ENCODE measurements at places on chromosomes 1 and 21.

- no peak for DNase-seq
These were observed 860.0 kb downstream of the LTN1 start for GRCh38 chr21:28132713-28133112.

GRCh38 chr1:209697126-209697525, 7.5 kb upstream of the HSD11B1 start:
- no peak for DNase-seq

- DNase-seq = no peak
These were observed 9.6 kb upstream of the GPR37L1 start for GRCh38 chr1:202112859-202113689.

GRCh38 chr21:29091033-29091432, 17.6 kb upstream of the CCT8 start:
- peak; percentile 69 for DNase-seq

- no peak for DNase-seq
These were observed 14.2 kb downstream of the PTPN14 start for GRCh38 chr1:214537219-214537618.

- DNase-seq = no peak
These were observed 65.4 kb downstream of the CEP350 start for GRCh38 chr1:180020017-180020416.

DNA sequence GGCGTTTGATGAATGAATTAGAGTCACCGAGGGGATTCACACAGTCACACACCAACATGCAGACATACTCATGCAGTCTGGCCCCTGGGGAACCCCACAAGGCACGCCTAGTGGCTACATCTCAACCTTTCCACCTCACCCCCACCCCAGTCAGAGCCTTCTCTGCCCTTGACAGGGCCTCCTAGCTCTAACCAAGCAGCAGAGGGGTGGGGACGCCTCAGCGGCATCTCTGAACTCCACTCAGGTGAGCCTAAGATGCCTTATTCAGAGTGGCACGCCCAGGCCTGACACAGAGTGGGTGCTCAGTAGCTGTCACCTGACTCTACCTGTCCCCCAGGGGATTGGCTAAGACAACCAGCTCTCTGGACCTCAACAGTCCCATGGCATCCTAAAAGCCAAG, 3.7 kb upstream of the SDC3 start:
- DNase-seq = no peak

DNA sequence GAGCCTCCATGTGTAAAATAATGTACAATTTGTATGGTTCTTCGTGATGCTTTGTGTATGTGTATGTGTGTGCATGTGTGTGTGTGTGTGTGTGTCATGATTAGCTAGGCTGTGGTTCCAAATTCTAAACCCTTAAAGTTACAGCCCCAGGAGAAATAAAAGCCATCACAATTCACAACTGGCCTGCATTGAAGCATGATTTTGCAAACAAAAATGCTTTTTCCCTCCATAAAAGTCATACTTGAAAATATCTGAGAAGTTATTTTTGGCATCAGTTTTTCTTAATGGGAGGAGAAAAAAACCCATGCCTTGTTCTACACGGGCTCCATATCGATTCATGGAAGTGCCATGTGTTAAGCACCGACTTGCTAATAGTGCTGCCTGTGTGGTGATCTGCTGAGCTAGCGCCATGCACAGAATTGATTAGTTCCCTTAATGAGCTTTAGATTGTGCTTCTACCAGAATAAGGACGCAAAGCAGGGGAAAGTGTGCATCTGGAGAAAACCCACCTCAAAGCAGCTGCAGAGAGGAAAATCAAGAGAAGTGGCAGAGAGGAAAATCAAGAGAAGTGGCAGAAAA, 207.3 kb downstream of the DSCAM start:
- DNase-seq = no peak

- no peak for DNase-seq
These were observed 14.7 kb upstream of the PTP4A2 start for GRCh38 chr1:31952825-31953220.

DNA sequence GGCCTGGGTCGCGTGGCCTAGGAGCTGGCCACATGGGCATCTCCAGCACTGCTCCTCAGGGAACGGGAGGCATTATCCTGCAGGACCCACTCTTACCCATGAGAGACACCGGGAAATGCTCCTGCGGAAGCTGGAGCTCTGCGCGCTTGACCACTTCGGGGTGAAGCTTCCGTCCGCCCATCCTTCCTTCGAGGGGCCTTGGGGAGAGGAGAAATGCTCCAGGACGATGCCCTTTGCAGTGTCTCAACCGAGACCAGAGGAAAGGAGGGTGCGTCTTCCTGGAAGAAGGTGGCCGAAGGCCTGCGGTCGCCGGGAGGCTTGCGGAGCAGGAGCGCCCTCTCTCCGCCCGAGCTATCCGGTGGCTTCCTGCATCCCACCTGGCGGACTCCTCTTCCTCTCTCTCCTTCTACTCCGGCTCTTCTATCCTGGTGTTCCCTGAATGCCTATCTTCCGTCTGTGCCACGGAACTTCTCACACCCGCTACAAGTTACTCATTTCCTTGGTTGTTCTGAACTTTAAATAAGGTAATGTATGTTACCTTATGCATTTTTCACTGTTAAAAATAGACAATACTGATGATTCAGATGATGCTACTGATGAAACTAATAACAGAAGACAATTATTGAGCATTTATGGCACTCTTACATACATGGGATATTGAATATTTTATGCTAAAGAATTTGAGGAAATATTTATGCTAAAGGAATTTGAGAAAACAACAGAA, 91.4 kb downstream of the PRKAB2 start:
- no peak for DNase-seq

DNA sequence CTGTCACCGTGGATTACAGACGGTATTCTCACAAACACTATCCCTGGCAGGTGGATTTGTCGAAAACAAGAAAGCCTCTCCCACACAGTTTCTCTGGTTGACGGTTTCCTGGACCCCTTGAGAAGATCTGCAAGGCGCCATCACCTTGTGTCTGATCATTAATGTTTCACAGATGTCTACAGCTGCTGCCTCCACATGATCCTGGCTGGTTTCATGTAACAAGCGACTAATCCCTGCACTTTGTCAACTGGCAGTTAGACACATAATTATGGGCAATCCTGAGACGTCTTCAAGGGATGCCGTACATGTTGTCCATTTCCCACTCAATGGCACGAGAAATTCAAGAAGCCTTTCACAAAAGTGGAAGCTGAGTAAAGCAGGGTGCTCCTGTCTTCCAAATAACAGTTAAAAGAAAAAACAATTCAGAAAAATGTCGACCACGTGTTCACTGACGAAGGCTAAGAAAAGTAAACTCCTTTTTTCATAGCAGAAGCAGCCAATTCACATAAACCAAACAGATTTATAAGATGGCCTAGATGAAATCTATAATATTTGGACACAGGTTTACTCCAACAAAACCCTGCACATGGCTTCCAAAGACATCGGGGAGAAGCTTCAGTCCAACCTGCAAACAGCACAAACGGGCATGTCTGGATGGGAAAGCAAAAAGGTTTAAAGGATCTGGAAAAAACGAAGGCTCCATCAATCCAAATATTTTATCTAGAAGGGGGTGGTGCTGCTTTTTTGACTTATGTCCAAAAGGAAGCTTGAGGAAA, 52.2 kb downstream of the CAPZB start:
- no peak for DNase-seq

DNA sequence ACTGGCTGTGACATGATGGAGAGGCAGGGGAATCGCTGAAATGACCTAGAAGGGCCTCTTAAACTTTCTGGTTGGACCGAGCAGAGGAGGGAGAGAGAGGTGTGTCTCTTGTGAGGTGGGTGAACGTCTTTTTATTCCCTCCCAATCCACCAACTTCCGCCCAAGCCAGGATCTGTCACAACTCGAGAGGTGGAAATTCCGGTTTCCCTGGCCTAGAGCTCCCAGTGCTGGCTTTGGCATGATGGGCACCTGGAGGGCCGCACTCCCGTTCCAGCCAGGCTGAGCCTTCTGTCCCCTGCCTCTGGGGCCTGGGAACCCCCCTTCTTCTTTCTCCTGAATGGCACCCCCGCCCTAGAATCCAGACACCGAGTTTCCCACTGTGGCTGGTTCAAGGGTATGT, at the start of gene SEMA4A:
Gene SEMA4A, plus strand, starts transcription at position 224 of the 400 bp plus-strand sequence. CDS start 994 bp downstream, outside the sequence.
- no peak for DNase-seq

GRCh38 chr1:192375306-192375705, 58.5 kb downstream of the RGS21 start:
- no peak for DNase-seq

- DNase-seq = no peak
These were observed 63.3 kb upstream of the PARP1 start for GRCh38 chr1:226470921-226471866.

GRCh38 chr1:98205291-98206017, 284.6 kb upstream of the DPYD start:
- DNase-seq = no peak

- peak; percentile 32 for DNase-seq
These were observed 276.7 kb downstream of the PCP4 start for GRCh38 chr21:40143822-40144525.

DNA sequence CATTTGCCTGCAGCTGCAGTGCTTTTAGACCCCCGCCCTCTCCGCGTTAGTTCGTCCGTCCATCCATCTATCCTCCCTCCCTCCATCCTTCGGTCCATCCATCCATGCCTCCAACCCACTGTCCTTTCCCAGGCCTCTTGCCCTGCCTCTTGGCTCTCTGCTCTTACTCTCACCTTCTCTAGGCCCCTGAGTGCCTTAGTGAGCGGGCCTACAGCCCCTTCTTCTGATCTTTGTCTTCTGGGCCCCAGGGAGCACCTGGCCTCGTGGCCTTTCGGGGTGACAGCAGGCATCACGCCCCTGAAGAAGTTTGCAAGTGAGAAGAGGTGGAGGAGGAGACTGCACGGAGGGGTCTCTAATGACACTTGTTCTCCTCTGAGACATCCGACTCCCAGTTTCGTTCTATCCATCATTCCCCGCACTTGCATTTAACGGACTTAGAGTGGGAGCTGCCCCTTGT, 842 bp downstream of the ATXN7L2 start:
- no peak for DNase-seq

DNA sequence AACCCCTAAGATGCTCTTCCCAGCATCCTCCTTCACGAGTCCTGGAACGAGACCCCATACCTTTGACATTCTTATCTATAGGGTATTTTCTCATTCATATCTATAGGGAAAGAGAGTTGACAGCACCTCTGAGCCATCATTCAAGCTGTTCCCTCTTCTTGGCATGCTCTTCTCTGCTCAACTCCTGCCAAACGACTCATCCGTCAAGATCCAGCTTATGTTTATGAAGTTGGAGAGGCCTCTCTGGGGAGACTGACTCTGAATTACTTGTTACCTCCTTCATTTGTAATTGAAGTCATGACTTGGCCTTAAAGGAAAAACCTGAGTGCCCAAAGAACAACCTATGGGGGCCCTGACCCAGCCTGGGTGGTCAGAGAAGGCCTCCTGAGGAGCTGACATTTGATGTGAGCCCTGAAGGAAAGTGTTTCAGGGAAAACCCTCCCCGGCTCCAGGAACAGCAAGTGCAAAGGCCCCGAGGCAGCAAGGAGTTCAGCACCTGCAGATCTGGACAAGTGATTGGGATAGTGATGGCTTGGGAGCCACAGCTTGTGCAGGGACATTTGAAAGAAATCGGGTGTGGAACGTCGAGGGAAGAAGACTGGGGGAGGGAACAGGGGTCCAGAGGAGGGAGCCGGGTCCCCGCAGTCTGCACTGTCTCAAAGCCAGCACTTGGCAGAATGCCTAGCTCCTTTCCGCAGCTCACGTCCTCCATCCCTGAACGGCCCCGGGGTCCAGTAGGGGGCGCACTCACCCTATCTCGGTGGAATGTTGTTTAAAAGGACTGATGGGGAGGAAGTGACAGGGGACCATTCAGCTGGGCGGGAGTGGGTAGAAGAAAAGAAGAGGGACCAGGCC, 14.0 kb upstream of the CDA start:
- DNase-seq = peak; percentile 87

- DNase-seq = no peak
These were observed 27.8 kb upstream of the TINAGL1 start for GRCh38 chr1:31548534-31548906.

DNA sequence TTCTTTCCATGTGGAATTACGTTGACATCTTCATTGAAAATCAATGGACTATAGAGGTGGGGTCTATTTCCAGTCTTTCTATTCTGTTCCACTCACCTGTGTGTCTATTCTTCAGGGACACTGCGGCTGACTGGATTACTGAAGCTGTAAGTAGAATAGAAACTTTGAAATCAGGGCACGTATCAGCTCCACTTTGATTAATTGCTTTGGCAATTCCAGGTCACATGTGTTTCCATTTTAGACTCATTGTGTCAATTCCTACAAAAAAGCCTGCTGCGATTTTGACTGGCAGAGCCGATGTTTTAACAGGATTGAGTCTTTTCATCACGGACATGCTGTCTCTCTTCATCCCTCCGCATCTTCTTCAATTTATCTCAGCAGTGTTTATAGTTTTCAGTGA, 20.9 kb upstream of the RNF223 start:
- no peak for DNase-seq

DNA sequence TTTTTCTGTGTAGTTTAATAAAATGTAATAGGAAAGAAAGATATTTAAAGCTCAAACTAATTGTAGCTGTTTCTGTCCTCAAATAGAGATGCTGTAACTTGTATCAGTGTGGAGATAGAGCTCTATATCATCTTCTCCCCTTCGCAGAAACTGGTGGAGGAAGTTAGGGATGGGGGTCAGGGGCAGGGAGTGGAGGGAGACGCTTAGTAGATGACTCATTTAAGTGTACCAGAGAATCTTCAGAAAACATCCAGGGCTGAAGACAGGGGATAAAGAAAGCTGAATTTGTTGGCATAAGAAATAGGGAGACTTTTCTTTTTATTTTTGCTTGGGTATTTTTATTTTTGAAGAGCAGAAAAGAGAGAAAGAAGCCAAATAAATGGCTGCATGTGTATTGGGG, 282.6 kb upstream of the DPYD start:
- DNase-seq = no peak

Measured in AG08396 (cell line).